ENCODE measurements at places on chromosomes 6 and 20. TPM values are rescaled to one million over a fixed set of nuclear protein-coding genes. Genes with fewer than 3 reads are reported as not detected.

The C6orf89 gene
- total RNA-seq = 26.0 TPM

The SIRPB2 gene
- total RNA-seq = 0.09 TPM

The BFSP1 gene
- total RNA-seq = 1.8 TPM

The OGFR gene
- 24.0 TPM for total RNA-seq

The PRDM1 gene
- 1.0 TPM for total RNA-seq

The TMEM244 gene
- not detected for total RNA-seq

The C6orf132 gene
- total RNA-seq = 14.2 TPM

All from pancreas (tissue), 10 donors.